ENCODE measurements at places on chromosomes 3 and 15.

DNA sequence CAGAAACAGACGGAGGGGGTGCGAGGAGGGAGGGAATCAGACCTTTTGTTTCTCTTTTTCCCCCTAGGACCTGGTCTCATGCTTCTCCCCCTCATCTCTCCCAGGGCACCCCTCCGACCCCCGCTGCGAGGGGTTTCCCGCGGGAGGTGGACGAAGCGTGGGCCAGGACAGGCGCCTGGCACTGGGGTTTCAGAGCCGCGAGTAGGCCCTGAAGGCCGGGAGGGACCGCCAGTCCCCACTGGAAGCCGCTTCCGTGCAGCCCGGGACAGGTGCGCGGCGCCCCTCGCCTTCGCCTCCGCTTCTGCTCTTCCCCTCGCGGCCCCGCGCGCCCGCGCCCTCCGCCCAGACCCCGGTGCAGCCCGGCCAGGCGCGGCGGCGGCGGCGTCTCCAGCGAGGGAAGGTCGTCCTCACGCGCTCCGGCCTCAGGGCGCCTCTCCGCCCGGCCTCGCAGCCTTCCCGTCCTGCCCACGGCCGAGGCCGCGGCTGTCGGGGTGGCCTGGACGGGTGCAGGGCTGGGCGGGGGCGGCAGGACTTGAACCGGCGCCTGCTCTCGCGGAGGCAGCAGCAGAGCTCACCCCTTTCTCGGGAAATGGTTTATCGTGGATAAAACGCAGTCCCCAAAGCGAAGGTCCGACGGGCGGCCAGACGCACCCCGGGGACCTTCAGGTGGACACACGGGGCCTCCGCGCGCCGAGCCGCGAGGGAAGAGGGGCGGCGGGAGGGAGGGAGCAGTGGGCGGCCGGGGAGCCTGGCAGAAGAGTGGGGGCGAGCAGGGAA lies 31.5 kb upstream of the ADAMTS17 start:
- no peak for DNase-seq

DNA sequence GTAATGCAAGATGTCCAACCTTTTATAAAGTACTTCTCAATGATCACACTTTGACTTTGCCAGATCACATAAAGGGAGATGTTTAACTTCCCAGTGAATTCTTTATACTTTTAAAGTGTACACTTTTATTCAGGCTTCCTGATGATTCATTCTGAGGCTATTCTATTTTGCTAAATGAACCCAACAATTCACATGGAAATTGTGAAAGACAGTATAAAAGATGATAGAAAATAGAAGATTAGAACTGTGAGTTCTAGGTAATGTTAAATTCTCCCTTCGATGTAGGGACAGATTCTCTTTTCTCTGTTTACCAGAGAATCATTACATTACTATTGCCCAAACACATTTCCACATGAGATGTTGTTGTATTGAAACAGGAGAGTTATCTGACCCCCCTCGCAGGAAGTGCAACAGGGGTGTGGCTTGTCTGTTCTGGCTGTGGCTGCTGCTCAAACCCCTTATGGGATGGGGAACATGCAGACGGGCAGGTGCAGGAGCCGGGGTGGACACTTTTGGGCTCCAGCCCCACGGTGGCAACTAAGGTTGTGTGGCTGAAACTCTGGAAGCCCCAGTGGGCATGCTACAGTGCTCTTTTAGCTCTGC lies 131.3 kb upstream of the LRTM1 start:
- no peak for DNase-seq

GRCh38 chr3:11671648-11672100 lies 28.0 kb upstream of the VGLL4 start:
- DNase-seq: no peak

DNA sequence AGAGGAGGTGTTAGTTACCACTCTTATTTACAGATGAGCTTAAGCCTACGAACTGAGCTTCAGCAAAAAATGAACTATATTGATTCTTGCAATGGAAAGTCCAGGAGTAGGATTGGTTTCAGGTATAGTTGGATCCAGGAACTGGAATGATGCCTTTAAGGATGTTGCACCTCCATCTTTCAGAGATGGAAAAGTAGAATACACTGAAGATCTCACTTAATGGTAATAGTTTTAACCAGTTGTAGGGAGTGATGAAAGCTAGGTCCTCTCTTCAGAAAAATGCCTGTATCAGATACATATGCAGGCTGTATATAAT lies 2.5 kb downstream of the SLC28A1 start:
- DNase-seq: no peak

- DNase-seq: no peak
Measured at GRCh38 chr3:192899540-192899982, 18.1 kb downstream of the MB21D2 start.

- DNase-seq: no peak
Measured at GRCh38 chr15:77738038-77738370, 105.3 kb upstream of the LINGO1 start.

- DNase-seq: no peak
Measured at GRCh38 chr3:28053759-28054158, 187.7 kb upstream of the CMC1 start.

- DNase-seq: no peak
Measured at GRCh38 chr3:135082706-135083105, 287.6 kb downstream of the EPHB1 start.

DNA sequence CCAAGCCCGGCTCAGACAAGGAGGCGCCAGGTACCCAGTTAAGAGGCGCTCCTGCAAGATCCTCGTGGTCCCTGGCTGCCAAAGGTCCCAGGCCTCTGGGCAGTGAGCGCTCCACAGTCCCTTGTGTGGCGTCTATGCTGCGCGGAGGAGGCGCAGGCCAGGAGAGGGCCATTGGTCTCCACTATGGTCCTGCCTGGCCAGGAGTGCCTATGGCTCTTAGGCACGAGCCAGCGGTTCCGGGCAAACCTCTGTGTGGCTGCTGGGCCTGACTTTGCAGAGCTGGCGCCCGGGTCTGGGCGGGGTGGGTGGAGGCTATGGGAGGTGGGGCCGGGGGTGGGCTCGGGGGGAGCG lies 660 bp upstream of the ADAMTSL3 start:
- no peak for DNase-seq

GRCh38 chr3:12681943-12682390 lies 18.1 kb upstream of the RAF1 start:
- DNase-seq: no peak

DNA sequence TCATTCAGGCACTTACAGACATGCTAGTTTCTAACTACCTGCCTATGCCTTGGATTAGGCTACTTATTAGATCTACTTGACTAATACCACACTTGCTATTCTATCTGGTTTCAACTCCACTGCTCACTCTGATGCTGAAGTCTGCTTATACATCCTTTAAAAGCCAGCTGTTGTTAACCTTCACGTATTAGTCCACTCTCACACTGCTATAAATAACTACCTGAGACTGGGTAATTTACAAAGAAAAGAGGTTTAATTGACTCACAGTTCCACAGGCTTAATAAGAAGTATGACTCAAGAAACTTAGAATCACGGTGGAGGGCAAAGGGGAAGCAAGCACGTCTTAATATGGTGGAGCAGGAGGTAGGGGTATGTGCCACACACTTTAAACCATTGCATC lies 47.7 kb upstream of the ANKRD28 start:
- DNase-seq: no peak

- DNase-seq: no peak
Measured at GRCh38 chr3:190205739-190206138, 85.0 kb upstream of the P3H2 start.

GRCh38 chr3:50671331-50671730 lies 3.4 kb upstream of the DOCK3 start:
- DNase-seq: no peak

- no peak for DNase-seq
Measured at GRCh38 chr3:11155341-11156025, 1.2 kb downstream of the HRH1 start.

DNA sequence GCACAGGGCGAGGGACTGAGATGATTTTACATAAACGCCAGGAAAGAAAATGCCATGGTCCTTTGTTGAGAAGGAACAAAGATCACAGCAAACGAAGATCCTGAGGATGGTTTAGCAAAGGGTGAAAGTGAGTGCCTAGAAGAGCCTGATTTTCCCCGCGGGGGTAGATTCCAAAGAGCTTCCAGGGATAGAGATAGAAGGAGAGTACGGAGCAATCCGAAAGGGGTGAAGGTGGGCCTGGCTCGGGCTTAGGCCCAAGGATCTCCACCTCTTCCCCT lies 977 bp downstream of the CDC25A start:
- DNase-seq: no peak

GRCh38 chr15:40048211-40048792 lies 9.3 kb upstream of the SRP14 start:
- no peak for DNase-seq

- no peak for DNase-seq
Measured at GRCh38 chr3:172036541-172037215, 2.7 kb upstream of the FNDC3B start.

GRCh38 chr3:173465112-173465511 lies 67.6 kb downstream of the NLGN1 start:
- no peak for DNase-seq

DNA sequence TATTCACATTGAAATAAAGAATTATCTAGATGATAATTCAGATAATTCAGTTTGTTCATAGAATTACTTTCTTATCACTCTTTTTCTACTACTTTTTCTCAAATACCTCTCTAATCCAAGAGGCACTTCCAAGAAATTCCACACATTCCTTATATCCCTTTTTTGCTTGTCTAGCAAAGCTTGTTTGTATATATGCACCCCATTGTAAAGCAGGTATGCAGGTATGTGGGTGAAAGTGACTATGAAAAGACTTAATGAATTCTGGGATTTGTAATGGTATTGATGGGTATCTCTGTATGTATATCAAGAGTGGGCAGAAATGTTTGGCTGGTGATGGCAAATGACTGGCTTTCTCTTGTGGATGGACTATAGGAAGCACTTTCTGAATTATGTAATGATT lies 94.1 kb upstream of the FGF7 start:
- no peak for DNase-seq

GRCh38 chr15:43266834-43267233 lies at the start of gene TGM5:
Gene TGM5 (minus strand): TSS chr15:43266928. CDS start chr15:43266849, 79 bp downstream.
- no peak for DNase-seq

GRCh38 chr3:42535981-42536784 lies 33.7 kb downstream of the VIPR1 start:
- no peak for DNase-seq

DNA sequence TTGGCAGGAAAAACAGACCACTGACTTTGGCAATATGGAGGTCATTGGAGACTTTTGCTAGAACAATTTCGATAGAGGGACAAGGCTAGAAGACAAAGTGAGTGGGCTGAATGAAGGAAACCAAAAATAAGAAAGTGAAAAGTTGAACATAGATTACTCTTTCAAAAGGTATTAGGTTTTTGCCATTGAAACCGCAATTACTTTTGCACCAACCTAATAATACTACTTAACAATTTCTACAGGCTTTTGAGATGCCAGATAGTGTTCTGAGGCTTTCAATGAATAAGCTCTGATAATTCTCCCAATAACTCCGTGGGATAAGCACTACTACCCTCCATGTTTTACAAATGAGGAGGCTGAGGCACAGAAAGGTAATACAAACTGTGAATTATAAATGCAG lies 85.0 kb downstream of the MDFIC2 start:
- no peak for DNase-seq

GRCh38 chr15:48389691-48390143 lies 58.5 kb downstream of the DUT start:
- DNase-seq: no peak

GRCh38 chr3:146163584-146163983 lies 2.6 kb upstream of the PLOD2 start:
- no peak for DNase-seq

DNA sequence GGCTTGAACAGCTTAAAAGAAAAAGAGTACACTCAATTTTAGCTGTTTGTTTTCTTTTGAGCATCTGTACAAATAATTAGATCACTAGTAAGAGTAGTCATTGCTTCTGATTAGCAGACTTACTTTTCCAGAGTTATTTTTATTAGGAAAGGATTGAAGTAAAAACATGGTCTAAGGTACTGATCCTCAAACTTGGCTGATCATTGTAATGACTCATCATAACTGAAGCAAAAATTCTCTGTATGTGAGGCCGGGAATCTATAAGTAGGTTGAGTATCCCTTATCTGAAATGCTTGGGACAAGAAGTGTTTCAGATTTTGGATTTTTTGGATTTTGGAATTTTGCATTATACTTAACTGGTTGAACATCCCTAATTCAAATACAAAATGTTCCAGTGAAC lies 12.4 kb downstream of the NMD3 start:
- DNase-seq: no peak

DNA sequence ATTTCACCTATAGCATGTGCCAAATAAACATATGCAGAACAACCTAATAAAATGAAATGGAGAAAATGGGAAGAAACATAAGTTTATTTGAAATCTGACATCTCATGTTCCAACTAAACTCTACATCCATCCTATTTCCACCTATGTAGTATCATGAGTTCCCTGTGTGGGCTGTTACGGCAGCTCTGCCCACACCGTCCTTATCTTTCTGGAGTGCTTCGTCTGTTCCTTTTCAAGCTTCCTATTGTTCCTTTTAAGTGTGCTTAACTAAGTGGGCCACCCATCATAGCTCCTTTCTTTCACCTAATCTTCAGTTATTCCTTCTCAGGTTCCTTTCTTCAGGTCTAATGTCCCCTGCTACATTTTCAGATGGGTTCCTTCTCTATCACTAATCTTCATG lies 17.3 kb downstream of the RYR3 start:
- DNase-seq: no peak

- DNase-seq: no peak
Measured at GRCh38 chr3:46672349-46672695, 21.2 kb downstream of the ALS2CL start.

DNA sequence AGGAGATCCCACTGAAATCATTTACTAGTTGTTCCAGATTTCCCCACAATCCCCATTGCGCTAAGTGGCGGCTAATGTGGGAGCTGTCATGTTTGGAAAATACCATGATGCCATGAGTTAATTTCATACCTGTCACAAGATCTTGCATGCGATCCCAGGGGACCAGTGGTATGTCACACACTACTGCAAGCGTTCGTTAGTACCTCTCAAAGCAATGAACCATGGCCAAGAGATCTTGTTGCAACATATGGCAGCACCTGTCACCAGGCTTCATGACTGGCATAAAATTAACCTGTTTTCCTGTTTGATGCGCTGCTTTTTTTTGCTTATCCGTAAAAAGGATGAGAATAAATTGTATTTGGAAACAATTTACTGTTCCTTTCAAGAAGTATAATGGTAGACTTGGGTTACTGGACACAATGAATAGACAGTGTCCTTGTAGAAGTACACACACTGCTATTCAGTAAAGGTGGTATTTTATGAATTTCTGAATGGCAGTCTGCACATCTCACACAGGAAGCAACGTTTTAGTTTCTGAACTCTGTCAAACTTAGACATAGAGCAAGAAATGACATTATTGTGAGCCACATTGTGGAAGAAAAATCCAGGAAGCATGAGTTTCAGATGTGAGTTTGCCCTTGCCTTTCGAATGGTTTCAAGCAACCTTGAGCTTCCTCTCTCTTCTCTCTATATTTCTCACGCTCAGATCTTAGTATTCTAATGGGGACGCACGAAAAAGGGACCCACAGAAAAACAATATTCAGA lies 81.9 kb downstream of the CHL1 start:
- no peak for DNase-seq

DNA sequence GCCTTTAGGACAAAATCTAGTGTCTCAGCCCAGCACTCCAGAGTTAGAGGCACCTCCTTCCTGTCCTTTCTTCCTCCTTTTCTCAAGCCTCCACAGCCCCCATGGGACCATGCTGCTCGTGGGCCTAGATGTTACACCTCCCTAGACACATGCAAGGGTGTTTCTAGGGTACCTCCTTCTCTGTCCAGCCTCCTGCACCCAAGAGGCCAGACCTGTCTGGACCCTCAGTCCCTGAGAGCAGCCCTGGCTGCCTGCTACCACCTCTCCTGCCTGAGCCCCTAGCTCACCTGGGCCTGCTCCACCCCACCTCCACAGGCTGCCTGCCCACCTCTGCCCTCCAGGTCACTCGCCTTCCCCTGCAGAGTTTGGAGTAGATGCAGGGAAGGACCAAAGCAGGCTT lies 5.2 kb downstream of the LOXL1 start:
- DNase-seq: no peak

All from activated CD8-positive, alpha-beta memory T cell treated with anti-CD3 and anti-CD28 coated beads for 4 hours (primary cell).